ENCODE measurements at places on chromosomes 6 and 20. TPM values are rescaled to one million over a fixed set of nuclear protein-coding genes. Genes with fewer than 3 reads are reported as not detected.

- DNase-seq, result no peak
These were observed 51.9 kb upstream of the MRPS10 start for GRCh38 chr6:42269553-42269952.

- DNase-seq, result no peak
These were observed 162.9 kb upstream of the SLC24A3 start for GRCh38 chr20:19049514-19049913.

GRCh38 chr6:134457941-134458340, 140.0 kb upstream of the SGK1 start:
- no peak for DNase-seq

- no peak for DNase-seq
These were observed 38.5 kb downstream of the PKIB start for GRCh38 chr6:122648726-122649125.

- DNase-seq, result no peak
These were observed 74.1 kb downstream of the TTLL2 start for GRCh38 chr6:167399051-167399387.

- no peak for DNase-seq
These were observed 26.3 kb downstream of the SLC2A4RG start for GRCh38 chr20:63765902-63766301.

- no peak for DNase-seq
These were observed 106.6 kb downstream of the RNASET2 start for GRCh38 chr6:166849749-166850183.

- no peak for DNase-seq
These were observed 15.9 kb upstream of the ADGB start for GRCh38 chr6:146582857-146583256.

- DNase-seq, result no peak
These were observed 124.7 kb upstream of the PMEPA1 start for GRCh38 chr20:57834306-57835073.

- peak; percentile 65 for DNase-seq
These were observed 76.3 kb downstream of the SLC22A23 start for GRCh38 chr6:3380344-3381232.

DNA sequence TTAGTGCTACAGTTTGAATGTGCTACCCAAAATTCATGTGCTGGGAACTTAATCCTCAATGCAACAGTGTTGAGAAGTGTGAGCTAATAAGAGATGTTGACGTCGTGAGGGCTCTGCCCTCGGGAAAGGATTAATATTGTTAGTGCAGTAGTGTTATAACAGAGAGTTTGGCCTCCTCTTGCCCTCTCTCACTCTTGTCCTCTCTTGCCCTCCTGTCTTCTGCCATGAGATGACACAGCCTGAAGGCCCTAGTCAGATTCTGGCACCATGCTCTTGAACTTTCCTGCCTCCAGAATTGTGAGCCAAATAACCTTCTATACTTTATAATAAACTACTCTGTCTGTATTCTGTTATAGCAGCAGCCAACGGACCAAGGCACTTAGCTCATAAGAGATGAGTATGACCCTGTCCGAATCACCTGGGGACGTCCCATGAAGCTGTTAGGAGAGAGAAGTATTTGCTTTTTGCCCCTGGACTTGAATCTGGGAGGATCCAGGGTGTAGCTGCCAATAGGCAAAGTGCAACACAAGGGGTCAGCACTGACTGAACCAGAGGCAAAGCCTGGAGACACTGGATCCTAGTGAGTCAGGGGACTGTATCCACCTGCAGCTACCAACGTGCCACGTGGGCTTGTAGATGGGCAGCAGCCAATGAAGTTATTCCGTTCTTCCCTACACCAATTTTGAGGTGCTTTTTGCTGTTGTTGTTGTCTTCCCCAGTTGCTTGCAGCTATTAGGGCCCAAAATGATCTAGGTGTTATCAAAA, 233.7 kb downstream of the THBS2 start:
- DNase-seq, result no peak

- no peak for DNase-seq
These were observed 60.1 kb downstream of the RPP40 start for GRCh38 chr6:4943716-4944115.

- DNase-seq, result no peak
These were observed 156.1 kb upstream of the PTPRK start for GRCh38 chr6:128676456-128676855.

- DNase-seq, result peak; percentile 20
These were observed 7.4 kb downstream of the GMEB2 start for GRCh38 chr20:63619505-63619904.

DEFB132 gene
- not detected for total RNA-seq
